ENCODE measurements at places on chromosomes 5 and 9.

- no peak for DNase-seq
Observed at GRCh38 chr5:68683632-68684036, 410.2 kb upstream of the SLC30A5 start.

GRCh38 chr9:75962013-75962661 lies 71.7 kb downstream of the PCSK5 start:
- DNase-seq = no peak

DNA sequence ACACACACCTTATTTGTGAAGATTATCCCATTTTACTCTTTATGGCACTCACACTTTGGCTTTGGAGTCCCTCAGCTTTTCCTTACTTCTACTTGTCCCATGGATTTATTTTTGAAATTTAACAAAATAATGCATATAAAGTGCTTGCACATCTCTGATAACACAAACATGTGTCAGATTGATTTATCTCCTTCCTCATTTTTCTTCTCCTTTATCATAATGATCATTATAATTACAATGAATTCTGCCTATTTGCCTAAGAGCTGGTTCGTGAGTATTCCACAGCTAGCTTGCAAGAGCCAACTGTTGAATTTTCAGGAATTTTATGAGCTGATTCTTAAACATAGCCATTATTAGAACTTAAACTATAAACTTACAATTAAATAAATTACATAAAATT lies 347.7 kb downstream of the CHSY3 start:
- no peak for DNase-seq

- DNase-seq = no peak
Observed at GRCh38 chr5:67257077-67257476, 60.5 kb upstream of the CD180 start.

DNA sequence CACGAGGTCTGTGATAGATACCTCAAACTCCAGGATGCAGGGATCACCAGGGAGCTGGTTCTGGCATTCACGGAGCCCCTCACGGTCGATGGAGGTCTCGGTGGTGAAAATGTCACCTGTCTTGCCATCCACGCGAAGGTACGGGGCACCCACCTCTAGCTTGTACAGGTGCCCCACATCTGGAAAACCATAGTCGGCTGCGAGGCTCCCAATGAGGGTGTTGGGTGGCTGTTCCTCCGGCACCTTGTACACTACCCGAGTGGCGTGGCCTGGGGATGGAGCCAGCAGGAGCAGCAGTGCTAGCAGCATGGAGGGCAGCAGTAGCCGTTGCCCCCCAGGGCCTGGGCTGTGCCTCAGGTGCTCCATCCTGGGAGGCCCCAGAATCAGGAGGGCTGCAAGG lies 9.2 kb downstream of the PCDH1 start:
- DNase-seq = no peak

GRCh38 chr5:111556501-111556900 lies 44.2 kb upstream of the STARD4 start:
- DNase-seq = no peak

GRCh38 chr9:81595887-81596543 lies 93.3 kb downstream of the TLE1 start:
- DNase-seq = no peak

- no peak for DNase-seq
Observed at GRCh38 chr5:89628876-89629635, 746.1 kb upstream of the MEF2C start.

- no peak for DNase-seq
Observed at GRCh38 chr9:117466111-117466510, 51.3 kb upstream of the ASTN2 start.

- DNase-seq = no peak
Observed at GRCh38 chr5:139660105-139660922, 12.2 kb downstream of the CXXC5 start.
